ENCODE measurements at places on chromosomes 5 and 9.

DNA sequence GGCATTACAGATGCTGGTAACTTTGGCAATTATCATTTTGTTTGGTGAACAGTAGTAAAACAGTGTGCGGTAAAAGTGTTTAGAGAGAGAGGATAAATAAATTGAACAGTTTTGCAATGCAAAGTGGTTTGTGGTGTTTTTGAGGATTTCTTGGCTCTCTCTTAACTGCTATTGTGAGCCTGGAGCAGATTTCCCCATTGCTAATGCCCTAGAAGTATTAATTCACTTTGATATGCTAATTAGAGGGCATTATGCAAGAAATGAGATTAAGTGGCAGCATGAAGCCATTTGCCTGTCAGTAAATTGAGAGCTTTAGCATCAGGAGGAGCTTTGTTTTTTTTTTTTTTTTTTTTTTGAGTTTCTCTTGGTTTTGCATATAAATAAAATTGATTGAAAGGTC lies 8.2 kb downstream of the PBX3 start:
- no peak for DNase-seq

- DNase-seq: no peak
Observed at GRCh38 chr9:108386032-108386431, 469.8 kb downstream of the ACTL7B start.

- DNase-seq: no peak
Observed at GRCh38 chr5:179986328-179986727, 78.6 kb upstream of the TBC1D9B start.

DNA sequence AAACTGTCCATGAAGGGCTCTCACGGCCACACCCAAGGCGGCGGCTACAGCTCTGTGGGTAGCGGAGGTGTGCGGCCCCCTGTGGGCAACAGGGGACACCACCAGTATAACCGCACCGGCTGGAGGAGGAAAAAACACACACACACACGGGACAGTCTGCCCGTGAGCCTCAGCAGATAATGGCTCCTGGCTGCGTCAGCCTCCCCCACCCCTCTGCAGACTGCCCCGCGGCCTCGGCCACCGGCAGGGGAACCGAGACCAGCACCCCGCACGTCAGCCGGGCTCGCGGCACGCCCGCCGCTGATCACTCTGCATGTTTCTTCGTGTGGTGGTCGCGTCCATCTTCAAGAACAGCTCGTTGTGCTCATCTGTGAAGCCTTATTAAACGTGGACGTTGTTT lies 41.5 kb downstream of the TENT4A start:
- DNase-seq: no peak

DNA sequence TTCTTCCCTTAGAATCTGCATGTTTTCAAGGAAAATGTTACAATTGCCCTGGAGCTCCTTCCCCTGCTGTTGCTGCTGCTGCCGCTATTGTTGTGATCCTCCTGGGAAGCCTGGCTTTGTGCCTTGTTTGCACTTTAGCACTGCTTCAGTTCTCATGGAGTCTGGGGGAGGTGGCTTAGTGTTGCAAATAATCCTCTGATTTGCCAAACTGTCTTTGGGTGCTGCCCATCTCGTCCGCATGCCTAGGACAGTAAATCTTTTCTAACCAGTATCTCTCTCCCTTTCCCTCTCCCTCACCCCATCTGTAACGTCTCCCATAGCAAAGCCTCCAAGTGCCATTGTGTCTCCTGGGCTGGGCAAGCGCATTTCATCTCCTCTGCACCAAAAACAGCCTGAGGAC lies 30.3 kb downstream of the FAM240B start:
- DNase-seq: no peak

- no peak for DNase-seq
Observed at GRCh38 chr5:170413897-170414296, 24.7 kb upstream of the KCNMB1 start.

- DNase-seq: no peak
Observed at GRCh38 chr9:123615381-123615780, 259.4 kb downstream of the CRB2 start.

DNA sequence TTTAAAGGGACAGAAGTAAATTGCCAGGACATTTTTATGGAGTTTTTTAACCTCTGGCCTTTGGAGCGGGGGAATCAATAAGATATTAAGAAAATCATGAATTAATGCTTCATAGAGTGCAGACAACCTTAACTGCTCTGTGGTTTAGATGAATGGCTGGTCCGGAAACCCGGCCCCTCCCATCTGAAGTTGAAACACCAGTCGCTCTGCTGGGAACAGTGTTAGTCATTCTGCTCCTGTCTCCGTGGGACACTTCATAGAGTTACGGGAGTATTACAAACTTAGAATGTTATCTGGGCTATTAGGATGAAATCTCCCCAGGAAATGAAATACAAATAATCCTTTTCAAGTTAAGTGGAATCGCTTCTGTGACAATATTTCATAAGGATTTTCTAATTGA lies 110.1 kb upstream of the IRX2 start:
- no peak for DNase-seq

Data from right lobe of liver (tissue), 6 donors.